ENCODE measurements at places on chromosomes 2 and 18.

- H3K4me1 ChIP-seq: no peaks in the 10 kb centered on the region
- H3K27ac ChIP-seq: no peak overlapping the region
- DNase-seq: no peak
- no peaks in the 10 kb centered on the region for H3K36me3 ChIP-seq
- no peaks in the 10 kb centered on the region for H3K27me3 ChIP-seq
Observed at GRCh38 chr2:60070196-60070595, 483.3 kb downstream of the BCL11A start.

DNA sequence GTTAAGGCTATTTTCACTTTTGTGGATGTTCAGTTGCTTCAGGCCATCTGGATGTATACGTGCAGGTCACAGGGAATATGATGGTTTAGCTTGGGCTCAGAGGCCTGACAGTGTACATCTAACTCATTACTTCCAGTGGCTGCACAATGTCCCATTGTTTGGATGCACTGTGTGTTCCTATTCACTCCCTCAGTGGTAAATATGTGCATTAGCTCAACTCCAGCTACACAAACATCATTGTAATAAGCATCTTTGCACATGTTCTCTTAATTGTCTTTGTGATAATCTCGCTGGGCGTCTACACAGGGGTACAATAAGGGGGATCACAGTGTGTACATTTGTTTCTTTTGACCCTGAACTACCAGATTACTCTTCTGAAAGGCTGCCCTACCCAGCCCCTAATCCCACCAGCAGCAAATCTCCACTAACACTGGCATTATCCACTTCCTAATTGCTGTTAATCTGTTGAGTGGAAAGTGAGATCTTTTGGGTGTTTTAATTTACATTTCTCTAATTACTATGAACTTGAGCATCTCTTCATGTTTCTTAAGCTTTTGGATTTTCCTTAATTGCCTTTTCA is 56.1 kb upstream of the POLE4 start:
- DNase-seq: no peak
- no peak overlapping the region for H3K27ac ChIP-seq
- no peak overlapping the region for H3K4me3 ChIP-seq
- H3K4me1 ChIP-seq: no peaks in the 10 kb centered on the region

DNA sequence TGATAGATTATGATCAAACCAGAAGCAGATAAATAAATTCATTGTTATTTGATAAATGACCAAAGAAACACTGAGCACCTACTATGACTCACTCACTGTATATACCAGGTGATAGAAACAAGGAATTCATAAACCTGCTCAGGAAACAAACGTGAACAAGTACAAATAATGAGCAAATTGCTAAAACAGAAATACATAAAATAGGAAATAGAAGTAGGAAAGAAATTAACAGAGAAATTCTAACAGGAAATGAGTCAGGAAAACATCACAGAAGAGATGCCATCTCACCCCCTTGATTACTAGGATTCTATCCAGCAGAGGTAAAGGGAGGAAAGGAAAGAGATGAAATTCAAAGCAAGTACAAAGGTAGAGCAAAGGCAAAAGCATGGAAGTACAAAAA is 31.3 kb downstream of the EXOC6B start:
- H3K27ac ChIP-seq: no peak overlapping the region
- peaks cover 7% of the 10 kb centered on the region for H3K4me1 ChIP-seq
- H3K36me3 ChIP-seq: no peaks in the 10 kb centered on the region
- no peak for DNase-seq

- H3K27me3 ChIP-seq: peaks cover 4% of the 10 kb centered on the region
- no peaks in the 10 kb centered on the region for H3K36me3 ChIP-seq
- H3K4me3 ChIP-seq: no peak overlapping the region
- no peak overlapping the region for H3K27ac ChIP-seq
Observed at GRCh38 chr2:98901702-98902101, 34.3 kb downstream of the CRACDL start.

GRCh38 chr2:74696829-74697228 is 42.8 kb downstream of the SEMA4F start:
- no peak overlapping the region for H3K4me3 ChIP-seq
- DNase-seq: no peak
- H3K27me3 ChIP-seq: peaks cover 6% of the 10 kb centered on the region
- H3K27ac ChIP-seq: no peak overlapping the region

- no peak for DNase-seq
- no peak overlapping the region for H3K27ac ChIP-seq
- no peaks in the 10 kb centered on the region for H3K27me3 ChIP-seq
- peaks cover 23% of the 10 kb centered on the region for H3K4me1 ChIP-seq
Observed at GRCh38 chr2:237995036-237995435, 28.2 kb downstream of the UBE2F start.

GRCh38 chr18:35029770-35030169 is 11.4 kb upstream of the MAPRE2 start:
- no peak for DNase-seq
- peaks cover 12% of the 10 kb centered on the region for H3K36me3 ChIP-seq
- peak overlapping the region; percentile 97 for H3K27ac ChIP-seq
- H3K27me3 ChIP-seq: no peaks in the 10 kb centered on the region

DNA sequence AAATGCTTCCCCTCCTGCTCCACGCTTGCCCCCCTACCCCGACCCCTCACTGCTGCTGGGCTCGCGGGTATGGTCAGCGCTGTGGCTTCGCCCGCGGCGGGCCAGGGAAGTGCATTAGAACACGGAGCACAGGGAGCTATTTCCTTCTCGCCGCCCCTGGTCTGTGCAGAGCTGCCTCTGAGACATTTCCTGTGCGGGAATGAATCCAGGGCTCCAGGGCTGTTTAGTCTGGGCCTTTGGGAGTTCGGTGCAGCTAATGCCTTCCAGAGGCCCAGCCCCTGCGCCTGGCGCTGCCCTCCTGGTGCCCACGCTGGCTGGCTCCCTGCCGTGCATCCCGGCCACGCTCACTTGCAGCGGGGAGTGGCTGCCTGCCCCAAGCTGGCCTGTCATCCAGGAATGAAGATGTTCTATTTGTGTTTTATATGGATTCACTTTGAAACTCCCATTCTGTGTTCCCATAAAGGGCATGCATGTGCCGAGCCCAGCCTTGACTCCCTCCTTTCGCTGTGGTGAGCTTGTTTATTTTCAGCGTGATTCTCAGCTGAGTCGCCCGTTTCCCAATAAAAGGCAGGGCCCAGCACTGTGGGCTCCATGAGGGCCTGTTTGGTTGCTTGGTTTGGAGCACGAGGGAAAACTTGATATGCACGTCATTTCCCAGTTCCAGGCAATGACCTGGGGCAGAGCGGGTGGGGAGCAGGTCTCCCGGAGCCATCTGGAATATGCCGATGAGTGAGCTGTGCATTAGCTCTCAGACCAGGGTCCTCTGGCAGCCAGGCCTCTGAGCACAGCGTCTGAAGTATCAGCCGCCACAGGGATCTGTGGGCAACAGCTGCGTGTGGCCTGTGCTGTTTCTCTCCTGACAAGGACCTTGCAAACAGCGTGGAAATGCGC is 42.7 kb downstream of the SH3RF3 start:
- no peaks in the 10 kb centered on the region for H3K36me3 ChIP-seq
- peaks cover 10% of the 10 kb centered on the region for H3K4me1 ChIP-seq
- H3K27ac ChIP-seq: no peak overlapping the region
- no peak overlapping the region for H3K4me3 ChIP-seq

DNA sequence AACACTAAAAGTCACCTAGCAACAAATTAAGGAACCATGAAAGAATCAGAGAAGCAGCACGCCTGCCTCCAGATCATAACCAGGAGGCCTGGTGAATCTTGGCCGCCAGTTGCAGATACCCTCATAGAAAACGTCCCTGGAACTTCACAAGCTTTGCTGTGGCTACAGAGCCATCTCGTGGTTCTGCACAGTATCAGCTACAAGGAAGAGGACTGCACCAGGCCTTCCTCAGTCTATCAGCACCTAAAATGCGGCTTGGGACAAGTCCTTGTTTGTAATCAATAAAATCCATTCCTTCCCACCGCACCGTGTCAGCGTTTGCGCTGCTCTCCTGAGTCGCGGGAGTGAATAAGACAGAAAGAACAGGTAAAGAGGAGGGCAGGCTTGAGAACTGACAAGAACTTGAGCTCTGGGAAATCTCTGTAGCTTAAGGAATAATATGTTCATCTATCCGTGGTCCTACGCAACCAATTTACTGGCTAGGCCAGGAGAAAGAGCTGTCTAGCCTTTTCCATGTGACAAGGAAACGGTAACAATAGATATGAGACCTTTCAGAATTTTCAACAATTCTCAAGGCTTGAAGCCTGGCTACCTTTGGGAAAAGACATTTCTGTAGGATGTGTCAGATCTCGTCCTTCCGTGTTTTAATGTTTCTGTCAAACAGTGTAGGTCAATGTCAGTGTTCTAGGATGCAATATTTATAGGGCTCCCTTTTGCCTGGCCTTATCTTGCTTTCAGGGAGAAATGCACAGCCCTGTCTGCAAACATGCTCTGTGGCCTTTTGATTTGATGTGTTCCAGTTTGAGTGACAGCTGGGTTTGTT is 128.5 kb upstream of the RAB12 start:
- no peaks in the 10 kb centered on the region for H3K36me3 ChIP-seq
- no peak overlapping the region for H3K4me3 ChIP-seq
- no peaks in the 10 kb centered on the region for H3K4me1 ChIP-seq
- H3K27ac ChIP-seq: no peak overlapping the region

DNA sequence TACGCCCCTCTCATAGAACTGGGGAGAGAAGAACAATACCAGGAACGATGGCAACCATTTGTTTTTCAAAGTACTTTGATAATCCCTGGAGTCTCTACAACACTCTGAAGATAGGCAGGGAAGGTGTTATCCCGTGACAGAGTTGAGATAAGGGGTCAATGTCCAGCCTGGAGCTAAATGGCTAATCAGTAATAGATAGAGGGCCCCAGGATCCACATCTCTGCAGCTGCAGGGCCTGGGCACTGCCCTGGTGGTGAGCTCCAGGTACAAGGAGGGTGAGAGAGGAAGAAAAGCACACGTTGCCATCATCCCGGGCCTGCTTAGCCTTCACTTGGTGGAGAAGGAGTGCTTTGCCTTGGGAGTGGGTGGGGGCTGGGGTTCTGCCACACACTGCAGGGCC is 260.6 kb downstream of the PRKCE start:
- H3K4me1 ChIP-seq: no peaks in the 10 kb centered on the region
- H3K4me3 ChIP-seq: no peak overlapping the region
- no peak for DNase-seq
- H3K36me3 ChIP-seq: no peaks in the 10 kb centered on the region

GRCh38 chr2:96819128-96819875 is 3.2 kb downstream of the CNNM3 start:
- no peak overlapping the region for H3K27ac ChIP-seq
- peak overlapping the region; percentile 85 for H3K4me3 ChIP-seq
- H3K27me3 ChIP-seq: no peaks in the 10 kb centered on the region

GRCh38 chr2:38947241-38948239 is 57.9 kb downstream of the ARHGEF33 start:
- H3K27ac ChIP-seq: no peak overlapping the region
- peak; percentile 83 for DNase-seq
- no peaks in the 10 kb centered on the region for H3K27me3 ChIP-seq
- H3K36me3 ChIP-seq: no peaks in the 10 kb centered on the region

DNA sequence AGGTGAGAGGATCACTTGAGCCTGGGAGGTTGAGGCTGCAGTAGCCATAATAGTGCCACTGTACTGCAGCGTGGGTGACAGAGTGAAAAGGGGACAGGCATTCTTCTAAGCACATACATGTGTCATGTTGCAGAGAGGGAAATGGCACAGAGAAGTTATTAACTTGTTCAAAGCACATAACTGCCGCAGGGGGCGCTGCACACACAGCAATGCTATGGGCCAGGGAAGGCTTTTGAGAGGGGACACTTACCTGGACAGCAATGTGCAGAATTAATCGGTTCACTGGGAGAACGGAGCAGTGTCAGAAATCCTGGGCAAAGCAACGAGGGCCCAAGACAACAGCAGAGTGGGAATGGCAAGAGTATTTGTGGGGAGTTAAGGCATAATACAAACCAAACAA is 2.4 kb downstream of the SCYGR8 start:
- no peak overlapping the region for H3K27ac ChIP-seq
- H3K4me3 ChIP-seq: no peak overlapping the region
- no peaks in the 10 kb centered on the region for H3K36me3 ChIP-seq
- no peaks in the 10 kb centered on the region for H3K27me3 ChIP-seq
- H3K4me1 ChIP-seq: no peaks in the 10 kb centered on the region
- DNase-seq: no peak

DNA sequence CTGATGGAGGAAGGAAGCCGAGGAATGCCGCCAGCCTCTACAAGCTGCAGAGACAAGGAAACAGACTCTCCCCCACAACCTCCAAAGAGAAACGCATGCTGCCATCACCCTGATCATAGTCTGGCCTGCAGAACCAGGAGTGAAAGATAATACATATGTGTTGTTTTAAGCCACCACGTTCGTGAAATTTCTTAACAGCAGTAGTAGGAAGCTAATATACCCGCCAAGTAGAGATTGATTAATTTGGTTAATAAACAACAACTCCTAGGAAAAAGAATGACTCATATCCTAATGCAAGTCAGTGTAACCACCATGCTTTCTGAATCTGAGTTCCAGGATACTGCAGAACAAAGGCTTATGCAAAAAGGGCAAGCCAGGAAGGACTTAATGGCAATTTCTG is 36.6 kb downstream of the LONRF2 start:
- H3K27me3 ChIP-seq: peaks cover 26% of the 10 kb centered on the region
- DNase-seq: no peak
- no peak overlapping the region for H3K27ac ChIP-seq
- H3K4me3 ChIP-seq: no peak overlapping the region
- H3K4me1 ChIP-seq: peaks cover 23% of the 10 kb centered on the region
- H3K36me3 ChIP-seq: no peaks in the 10 kb centered on the region

GRCh38 chr2:149132339-149132738 is 93.8 kb downstream of the LYPD6B start:
- no peak overlapping the region for H3K27ac ChIP-seq
- H3K36me3 ChIP-seq: no peaks in the 10 kb centered on the region
- peaks cover 14% of the 10 kb centered on the region for H3K27me3 ChIP-seq
- H3K4me1 ChIP-seq: peaks cover 2% of the 10 kb centered on the region

DNA sequence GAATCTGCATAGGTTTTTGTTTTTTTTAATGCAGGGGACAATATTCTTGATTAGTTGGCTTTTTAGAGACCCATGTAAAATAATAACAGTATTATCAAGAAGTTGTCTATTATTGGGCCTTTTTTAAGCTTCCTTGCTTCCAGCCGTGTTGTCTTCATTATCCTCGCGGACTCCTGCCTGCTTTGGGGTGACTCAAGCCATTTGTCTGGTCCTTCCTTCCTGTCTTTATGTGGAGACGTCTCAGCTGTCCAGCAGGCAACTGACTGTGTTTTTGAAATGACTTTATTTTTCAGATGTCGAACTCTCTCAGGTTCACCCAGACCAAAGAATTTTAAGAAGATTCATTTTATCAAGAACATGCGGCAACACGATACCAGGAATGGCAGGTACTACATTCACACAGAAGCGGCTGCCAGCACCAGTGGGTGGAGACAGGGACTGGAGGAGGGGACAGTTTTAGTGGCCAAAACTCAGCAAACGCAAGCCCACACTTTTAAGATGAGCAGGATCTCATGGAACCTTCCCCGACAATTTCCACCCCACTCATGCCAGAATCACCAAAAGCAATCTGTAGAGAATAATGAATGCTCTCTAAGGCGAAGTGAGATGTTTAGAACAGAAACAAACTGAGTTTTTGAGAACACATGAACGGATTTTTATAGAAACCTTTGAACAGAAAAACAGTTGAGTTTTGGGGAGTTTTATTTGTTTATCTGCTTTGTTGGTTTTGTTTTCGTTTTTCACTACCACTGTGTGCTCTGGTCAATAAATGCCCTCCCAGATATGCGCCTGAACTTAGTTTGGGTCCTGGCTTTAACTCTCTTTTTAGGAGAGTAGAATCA is 59.1 kb downstream of the CABLES1 start:
- H3K27ac ChIP-seq: no peak overlapping the region
- no peaks in the 10 kb centered on the region for H3K36me3 ChIP-seq
- H3K4me1 ChIP-seq: peaks cover 14% of the 10 kb centered on the region
- DNase-seq: no peak
- no peak overlapping the region for H3K4me3 ChIP-seq
